Testis (tissue), 5 donors: ENCODE measurements at places on chromosomes 2 and 18.

DNA sequence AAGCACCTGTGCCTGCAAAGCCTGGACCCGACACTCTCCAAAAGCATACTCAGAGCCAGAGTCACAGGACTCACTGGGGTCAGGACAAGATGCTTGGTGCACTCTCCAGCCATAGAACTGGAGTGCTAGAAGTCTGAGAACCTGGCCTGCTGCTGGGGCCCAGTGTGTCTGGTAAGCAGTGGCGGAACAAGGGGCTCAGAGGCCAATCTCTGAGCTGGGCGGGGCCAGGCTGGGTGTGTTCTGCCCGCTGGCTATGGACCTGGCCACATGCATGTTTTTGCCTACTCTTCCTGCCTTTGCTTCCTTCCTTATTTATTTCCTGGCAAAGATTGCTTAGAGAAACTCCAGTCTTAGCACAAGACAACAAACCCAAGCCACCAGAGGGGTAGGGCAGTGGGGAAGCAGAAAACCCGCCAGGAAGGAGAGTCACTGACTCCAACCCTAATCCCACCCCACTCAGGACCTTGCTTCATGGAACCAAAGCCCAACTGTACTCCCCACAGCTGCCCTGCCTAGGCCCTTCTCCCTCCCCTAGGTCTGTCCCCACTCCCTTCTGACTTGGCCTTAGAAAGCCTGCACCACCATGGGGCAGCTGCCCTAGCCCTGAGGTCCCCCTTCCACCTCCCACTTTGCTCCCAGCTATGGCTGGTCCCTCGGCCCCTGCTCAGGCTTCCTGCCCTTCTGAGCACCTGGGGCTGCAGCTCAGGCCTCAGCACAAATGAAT is 315.5 kb downstream of the CELF4 start:
- H3K27ac ChIP-seq: no peak overlapping the region
- no peak for DNase-seq
- H3K4me3 ChIP-seq: no peak overlapping the region

- peak; percentile 39 for DNase-seq
- H3K4me3 ChIP-seq: no peak overlapping the region
- no peaks in the 10 kb centered on the region for H3K27me3 ChIP-seq
- H3K36me3 ChIP-seq: no peaks in the 10 kb centered on the region
- H3K27ac ChIP-seq: peak overlapping the region; percentile 67
Measured at GRCh38 chr18:48851599-48851960, 99.2 kb downstream of the SMAD7 start.

DNA sequence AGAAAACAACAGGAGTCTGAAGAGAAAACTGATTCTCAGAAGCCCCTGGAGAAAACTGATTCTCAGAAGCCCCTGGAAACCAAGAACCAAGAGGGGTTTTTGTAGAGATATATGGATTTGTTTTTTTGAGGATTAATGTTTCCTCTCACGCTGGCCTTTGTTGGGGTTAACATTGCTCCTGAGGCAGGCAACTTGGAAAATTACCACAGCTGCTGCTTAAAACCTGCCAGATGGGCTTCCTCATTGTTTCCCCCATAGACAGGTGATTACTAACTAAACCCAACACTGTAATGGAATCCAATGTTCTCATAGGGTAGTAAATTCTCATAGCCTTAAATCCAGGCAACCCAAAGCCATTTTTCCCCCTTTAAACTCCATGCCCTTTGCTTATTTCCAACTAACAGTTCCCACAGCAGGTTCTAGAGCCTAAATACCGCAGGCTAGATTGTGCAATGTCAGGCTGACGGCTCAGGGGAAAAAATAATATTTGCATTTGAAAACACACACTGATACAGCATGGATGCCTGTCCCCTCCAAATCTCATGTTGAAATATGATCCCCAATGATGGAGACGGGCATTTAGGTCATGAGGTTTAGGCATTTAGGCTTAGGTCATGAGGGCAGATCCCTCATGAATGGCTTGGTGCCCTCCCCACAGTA is 272.3 kb upstream of the PKDCC start:
- no peaks in the 10 kb centered on the region for H3K36me3 ChIP-seq
- H3K4me1 ChIP-seq: no peaks in the 10 kb centered on the region
- H3K4me3 ChIP-seq: no peak overlapping the region

- DNase-seq: no peak
- no peak overlapping the region for H3K27ac ChIP-seq
- no peak overlapping the region for H3K4me3 ChIP-seq
Measured at GRCh38 chr2:108454440-108454839, 5.4 kb downstream of the GCC2 start.
